ENCODE measurements at places on chromosomes 1 and 21. TPM values are rescaled to one million over a fixed set of nuclear protein-coding genes. Genes with fewer than 3 reads are reported as not detected.

BRINP2 gene
- total RNA-seq = 0.15 TPM

CFH gene
- 80.7 TPM for total RNA-seq

KRTAP10-9 gene
- total RNA-seq = not detected

CENPL gene
- 8.5 TPM for total RNA-seq

DNA sequence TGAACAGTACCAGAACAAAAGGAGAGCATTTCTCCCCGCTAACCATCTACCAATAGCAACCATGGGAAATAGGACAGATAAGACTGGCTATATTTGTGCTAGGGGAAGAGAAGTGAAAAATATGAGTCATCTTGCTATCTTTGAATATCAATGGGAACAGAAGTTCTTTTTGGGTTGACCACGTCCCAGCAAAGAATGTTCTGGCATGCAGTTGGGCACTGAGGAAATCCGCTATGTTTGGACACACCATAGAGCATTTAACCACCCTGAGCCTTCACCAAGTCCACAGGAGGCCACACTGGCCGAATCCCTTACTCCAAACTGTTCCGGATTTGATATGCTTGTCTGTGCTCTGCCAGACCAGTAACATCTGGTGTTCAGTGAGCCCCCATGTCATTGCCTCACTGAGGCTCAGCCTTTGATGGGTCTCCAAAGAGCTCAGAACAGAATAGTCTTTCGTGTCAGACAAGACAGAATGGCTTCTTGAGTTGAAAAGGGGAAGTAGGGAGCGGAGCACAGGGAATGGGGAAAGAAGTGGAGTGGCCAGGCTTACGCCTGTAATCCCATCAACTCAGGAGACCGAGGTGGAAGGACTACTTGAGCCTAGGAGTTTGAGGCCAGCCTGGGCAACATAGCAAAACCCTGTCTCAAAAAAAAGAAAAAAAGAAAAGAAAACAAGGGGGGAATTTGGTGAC is 81.4 kb downstream of the SMYD2 start:
- H3K4me1 ChIP-seq = no peaks in the 10 kb centered on the region
- H3K27ac ChIP-seq = no peak overlapping the region
- no peak for DNase-seq
- H3K27me3 ChIP-seq = no peaks in the 10 kb centered on the region
- H3K36me3 ChIP-seq = peaks cover 18% of the 10 kb centered on the region

DNA sequence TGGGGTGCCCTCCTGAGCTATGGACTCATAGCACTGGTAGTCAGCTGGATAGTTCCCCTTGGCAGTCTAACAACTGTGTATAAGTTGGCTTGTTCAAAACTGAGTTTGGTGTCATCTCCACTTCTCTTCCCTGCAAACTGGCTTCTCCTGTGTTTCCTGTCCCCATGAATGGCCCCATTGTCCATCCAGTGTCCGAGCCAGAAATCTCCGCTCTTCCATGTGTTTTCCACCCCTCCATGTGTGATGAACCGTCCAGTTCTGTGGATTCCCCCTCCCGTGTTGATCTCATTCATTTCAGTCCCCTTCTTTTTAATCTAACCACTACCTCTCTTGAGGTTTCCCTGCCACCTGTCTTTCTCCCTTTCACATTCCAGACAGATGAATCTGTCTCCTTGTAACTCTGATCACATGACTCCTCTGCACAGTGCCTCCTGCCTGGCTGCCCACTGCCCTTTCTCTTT is 195.7 kb downstream of the ROR1 start:
- DNase-seq = no peak
- peaks cover 13% of the 10 kb centered on the region for H3K4me1 ChIP-seq
- H3K36me3 ChIP-seq = no peaks in the 10 kb centered on the region
- H3K27ac ChIP-seq = no peak overlapping the region
- no peaks in the 10 kb centered on the region for H3K27me3 ChIP-seq

- H3K4me1 ChIP-seq = peaks cover 1% of the 10 kb centered on the region
- no peak for DNase-seq
- H3K27me3 ChIP-seq = no peaks in the 10 kb centered on the region
- no peak overlapping the region for H3K4me3 ChIP-seq
- no peak overlapping the region for H3K27ac ChIP-seq
Measured at GRCh38 chr1:53076721-53077598, 14.9 kb downstream of the PODN start.

Data from lung (tissue), 17 donors.